ENCODE measurements at places on chromosomes 12 and 14.

GRCh38 chr12:98752726-98753125, 107.6 kb downstream of the APAF1 start:
- no peak for DNase-seq

GRCh38 chr12:100324498-100324897, 32.4 kb upstream of the SLC17A8 start:
- no peak for DNase-seq

GRCh38 chr12:109329686-109330085, 18.0 kb upstream of the MYO1H start:
- DNase-seq, result no peak

DNA sequence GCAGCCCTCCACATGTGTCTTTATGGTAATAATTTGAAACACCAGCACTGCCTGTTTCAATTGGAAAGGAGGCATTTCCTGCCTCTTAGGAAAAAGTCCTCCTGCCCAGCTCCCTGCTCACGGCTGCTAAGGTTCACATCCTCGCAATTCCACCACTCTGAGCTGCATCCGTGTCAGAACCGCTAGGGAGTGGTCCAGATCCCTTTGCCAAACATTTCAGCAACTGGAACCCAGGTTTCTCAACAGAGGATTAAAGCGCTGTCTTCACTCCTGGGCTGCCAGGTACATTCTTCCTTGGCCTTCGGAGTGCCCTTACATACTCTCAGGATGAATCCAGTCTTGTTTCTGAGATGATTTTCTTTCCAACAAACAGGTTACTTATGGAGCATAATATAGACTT, 23.3 kb downstream of the C14orf132 start:
- DNase-seq, result no peak

GRCh38 chr12:117092886-117093285, 6.3 kb downstream of the TESC start:
- no peak for DNase-seq

GRCh38 chr14:20782280-20782890, 1.3 kb downstream of the RNASE6 start:
- no peak for DNase-seq

DNA sequence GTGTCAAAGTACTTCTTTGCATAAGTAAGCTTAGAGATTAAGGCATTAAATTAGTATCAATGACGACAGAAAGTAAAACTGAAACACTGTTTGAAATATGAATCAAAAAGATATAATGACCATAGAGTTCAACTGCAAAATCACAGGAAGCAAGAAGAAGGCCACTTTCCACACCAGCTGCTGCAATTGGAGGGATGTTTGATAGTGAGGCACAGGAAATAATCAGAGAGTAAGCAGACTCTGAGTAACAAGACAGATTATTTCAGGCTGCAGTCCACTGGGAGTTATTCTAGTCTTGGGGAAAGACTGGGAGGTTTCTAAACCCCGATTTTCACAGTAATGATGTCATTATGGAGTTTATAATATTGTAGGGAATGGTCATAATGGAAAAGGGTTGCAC, 12.9 kb downstream of the MDGA2 start:
- no peak for DNase-seq

GRCh38 chr14:54674046-54674741, 107.3 kb downstream of the SAMD4A start:
- no peak for DNase-seq

DNA sequence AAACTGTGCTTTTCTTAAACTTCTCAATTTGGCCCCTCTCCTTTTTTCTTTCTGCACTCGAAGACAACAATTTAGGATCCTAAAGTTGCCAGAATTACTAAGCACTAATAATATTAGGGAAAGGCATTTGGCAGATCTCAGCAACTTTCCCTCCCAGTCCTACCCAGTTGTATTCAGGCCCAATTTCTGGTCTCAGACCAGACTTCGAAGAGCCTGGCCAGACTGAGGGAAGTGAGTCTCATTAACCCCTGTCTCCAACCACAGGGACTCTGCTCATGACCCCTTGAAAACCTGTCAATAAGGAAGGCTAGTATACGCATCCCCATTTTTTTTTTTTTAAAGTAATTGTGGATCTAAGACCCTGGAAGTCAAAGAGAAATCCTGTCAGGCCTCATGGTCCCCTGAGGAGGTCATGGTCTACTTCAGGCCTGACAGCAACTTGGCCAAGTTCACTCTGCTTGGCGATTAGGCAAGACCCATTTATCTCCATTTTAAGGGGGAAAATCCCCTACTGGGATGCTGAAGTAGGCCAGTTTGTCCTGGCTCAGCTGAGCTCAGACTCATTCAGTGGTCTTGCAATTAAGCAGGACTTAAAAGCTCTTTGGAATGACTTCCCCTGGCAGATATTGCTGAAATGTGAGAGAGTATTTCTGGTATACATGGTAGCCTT, 521.0 kb downstream of the FUT8 start:
- DNase-seq, result no peak

GRCh38 chr12:10406725-10407124, 2.8 kb downstream of the KLRC4 start:
- peak; percentile 94 for DNase-seq

- DNase-seq, result no peak
Measured at GRCh38 chr14:35384455-35385041, 20.0 kb downstream of the NFKBIA start.

GRCh38 chr14:59454139-59454538, 11.0 kb downstream of the GPR135 start:
- DNase-seq, result no peak

DNA sequence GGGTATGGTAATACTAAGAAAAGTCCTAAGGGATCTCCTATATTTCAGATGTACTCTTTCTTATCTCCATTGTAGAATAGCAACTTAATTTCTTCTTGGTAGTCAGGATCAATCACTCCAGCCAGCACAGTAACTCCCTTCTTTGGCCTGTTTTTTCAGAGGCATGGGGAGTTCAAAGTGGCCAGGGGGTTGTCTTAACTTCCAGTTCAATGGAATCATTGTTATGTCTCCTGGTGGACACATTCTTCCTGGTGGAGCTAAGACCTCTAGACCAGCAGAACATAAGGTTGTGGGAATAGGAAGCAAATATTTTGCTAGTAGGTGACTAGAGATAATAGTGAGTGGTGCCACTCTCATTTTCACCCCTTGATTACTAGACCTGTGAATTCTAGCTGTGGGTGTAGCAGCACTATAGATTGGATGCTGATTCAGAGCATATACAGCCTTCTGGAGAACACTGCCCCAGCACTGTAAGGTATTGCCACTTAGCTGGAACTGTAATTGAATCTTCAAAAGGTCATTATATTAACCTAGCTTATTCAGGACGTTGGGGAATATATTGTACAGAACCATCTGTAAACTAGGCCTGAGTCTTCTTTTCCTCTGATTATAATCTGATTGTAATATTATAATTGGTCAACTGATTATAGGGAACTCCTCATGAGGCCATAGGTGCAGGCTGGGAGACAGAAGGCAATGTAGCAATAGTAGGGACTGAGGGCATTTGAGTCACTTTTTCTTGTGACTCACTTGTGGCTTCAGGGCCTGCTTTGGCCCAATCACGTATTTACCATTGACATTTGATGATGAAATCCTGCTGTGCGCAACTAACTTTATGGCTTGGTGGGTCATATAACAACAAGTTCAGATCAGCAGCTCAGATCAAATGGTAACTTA, 60.2 kb upstream of the ATP2B1 start:
- DNase-seq, result peak; percentile 73

DNA sequence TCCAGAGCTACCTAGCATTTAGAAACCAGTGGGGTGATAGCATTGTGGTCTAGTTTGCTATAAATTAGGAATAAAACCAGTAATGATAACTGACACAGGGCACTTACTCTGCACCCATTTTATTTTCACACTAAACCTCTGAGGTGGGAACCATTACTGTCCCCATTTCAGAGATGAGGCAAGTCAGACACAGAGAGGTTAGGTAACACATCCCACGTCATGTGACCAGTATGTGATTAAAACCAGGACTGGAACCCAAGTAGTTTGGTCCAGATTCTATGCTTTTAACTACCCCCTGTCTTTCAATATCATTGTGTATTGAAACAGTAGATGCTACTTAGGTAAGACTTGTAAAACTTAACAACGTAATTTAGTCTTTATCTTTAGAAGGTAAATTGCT, 110.2 kb downstream of the PLXNC1 start:
- DNase-seq, result no peak

DNA sequence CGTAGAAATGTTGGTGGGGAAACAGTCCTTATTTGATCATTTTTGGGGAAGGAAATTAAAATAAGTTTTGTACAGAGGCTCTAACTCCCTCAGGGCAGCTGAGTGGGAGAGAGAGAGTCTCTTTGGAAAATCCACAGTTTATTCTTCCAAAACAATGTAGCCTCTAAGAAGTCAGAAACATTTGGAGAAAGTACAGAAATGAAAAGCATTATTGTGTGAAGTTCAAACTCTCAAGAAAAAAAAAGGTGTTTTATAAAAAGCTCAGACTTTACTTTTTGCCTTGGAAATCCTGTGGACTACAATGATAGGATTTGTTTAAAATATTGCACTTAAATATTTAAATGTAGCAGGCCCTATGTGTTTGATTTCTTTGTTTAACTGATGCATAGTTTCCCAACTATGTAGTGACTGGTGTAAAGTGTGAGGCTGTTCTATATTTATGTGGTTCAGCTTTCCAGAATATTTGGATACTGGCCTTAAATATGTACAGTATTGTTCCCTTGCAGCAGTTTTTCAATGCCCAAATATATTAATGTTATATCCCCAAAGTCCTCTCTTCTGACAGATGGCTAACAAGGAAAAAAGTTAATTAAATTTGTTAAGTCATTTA, 82.0 kb upstream of the OTOGL start:
- DNase-seq, result no peak

GRCh38 chr12:5273709-5274108, 158.2 kb upstream of the NTF3 start:
- DNase-seq, result no peak

DNA sequence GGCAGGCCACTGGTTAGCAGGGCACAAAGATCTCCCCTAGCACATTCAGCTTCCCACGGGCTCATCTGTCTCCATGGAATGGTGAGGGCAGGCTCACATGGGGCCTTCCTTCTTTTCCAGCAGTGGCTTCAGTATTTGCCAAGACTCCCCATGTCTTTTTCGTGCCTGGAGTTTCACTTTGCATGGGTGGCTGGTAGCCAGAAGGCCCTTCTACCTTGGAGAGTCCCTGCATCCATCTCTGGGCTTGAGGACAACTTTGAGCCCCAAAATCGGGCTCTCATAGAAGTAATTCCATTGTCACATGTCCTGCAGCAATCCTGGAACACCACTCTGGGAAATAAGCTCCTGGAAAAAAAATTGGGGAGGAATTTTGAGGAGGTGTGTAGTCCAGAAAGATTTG, 42.1 kb downstream of the NFKBIA start:
- DNase-seq, result no peak

DNA sequence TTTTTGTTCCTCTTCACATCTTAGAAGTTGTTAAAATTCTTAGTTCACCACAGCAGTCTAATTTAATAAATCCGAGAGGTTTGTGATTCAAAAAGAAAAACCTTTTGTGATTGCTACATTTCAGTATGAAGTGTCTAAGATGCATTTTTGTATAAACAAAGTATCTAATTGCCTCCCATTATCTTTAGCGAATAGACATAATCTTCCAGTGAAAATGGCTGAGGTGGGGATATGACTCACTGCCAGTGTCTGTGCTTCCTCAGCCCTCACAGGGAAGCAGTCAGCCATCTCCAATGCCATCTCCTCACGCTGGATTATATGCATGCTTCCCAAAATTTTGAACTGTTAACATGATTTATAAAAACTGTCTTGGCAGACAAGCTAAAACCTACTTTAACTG, 7.6 kb downstream of the GCH1 start:
- DNase-seq, result no peak

All from HL-60 (cell line).